ENCODE measurements at places on chromosomes 11 and 22. TPM values are rescaled to one million over a fixed set of nuclear protein-coding genes. Genes with fewer than 3 reads are reported as not detected.

Gene NXPE2
- 0.45 TPM for total RNA-seq

Gene C11orf91
- total RNA-seq, result not detected

Gene IL18
- 0.36 TPM for total RNA-seq

DNA sequence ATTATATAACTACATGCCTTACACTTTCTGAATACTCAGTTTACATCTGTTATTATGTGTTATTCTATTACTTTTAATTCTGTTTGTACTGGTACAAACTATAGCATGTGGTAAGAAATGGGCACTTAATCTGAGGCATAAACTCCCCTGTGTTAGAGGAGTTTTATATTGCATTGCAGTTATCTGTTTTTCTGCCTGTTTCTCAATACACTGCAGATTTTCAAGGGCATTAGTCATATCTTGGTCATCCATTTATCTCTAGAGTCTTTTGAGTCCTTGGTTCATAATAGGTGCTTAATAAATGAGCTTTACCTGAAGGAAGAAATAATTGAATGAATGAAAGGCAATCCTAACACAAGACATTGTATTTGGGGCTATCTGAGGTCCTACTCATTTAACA is 182.9 kb upstream of the CTSC start:
- no peak for DNase-seq

GRCh38 chr11:4454021-4454420 is 4.9 kb downstream of the OR52K2 start:
- no peak for DNase-seq

Measured in cerebellum (tissue), 4 donors.